ENCODE measurements at places on chromosomes 11 and 22.

- no peak for DNase-seq
Measured at GRCh38 chr22:35316751-35317150, 17.1 kb downstream of the TOM1 start.

- DNase-seq = no peak
Measured at GRCh38 chr22:24421428-24421931, 5.9 kb upstream of the ADORA2A start.

GRCh38 chr11:2451916-2452315 lies 7.1 kb downstream of the KCNQ1 start:
- no peak for DNase-seq

DNA sequence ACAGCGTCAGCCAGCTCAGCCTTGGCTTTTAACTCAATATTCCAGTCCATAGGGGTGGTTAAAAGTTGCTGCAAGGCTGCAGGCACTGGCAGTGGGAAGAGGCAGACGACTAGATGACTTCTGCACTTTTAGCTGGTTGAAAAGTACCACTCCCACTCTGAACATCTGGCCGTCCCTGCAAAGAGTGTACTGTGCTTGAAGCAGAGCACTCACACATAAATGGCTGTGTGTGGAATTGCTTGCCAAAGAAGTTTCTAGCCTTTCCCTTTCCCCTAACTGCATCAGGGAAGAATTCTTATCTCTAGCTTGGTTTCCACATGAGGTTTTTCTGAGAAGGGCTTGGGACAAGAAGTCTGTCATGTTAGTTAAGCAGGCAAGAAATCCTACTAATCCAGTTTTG lies 5.1 kb upstream of the PHLDB1 start:
- DNase-seq = no peak

- no peak for DNase-seq
Measured at GRCh38 chr11:122154994-122155393, 39.0 kb upstream of the BLID start.

GRCh38 chr11:34065505-34066203 lies 14.1 kb downstream of the CAPRIN1 start:
- DNase-seq = no peak

DNA sequence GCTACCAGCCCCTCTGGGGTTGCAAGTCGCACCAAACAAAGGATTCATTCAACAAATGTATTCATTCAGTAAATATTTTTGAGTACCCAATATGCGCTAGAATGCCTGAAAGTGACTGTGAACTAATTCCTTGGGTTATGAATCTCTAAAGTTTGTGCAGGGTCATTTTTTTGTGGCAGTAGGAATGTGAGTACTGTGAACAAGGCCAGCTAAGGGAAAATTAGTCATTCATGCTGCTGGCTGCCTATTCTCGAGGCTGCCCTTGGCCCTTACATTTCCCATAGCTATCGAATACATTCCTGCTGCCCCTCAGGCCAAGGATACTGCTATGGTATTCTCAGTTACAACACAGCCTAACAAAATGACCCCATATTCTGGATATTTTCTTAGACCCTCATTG lies 141.6 kb downstream of the TRPC6 start:
- DNase-seq = no peak

- no peak for DNase-seq
Measured at GRCh38 chr22:30286813-30287647, 2.3 kb downstream of the CASTOR1 start.

DNA sequence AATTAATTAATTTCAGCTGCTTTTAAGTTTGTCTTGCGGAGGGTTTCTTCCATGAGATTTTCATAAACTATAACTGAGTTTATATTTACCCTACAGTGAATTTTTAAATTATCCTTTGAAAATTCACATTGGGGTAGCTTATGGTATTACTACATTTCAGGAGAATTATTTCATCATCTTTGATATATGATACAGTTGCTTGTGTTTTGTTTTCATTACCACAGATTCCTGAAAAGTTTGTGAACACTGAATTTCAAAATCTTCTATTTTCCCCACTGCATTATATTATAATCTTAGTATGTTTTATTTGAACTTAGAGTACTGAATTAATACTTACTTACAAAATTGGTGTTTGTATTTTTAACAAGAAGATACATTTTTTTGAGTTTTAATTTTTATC lies 24.4 kb downstream of the METTL15 start:
- DNase-seq = no peak

- DNase-seq = no peak
Measured at GRCh38 chr22:47398921-47399790, 636.7 kb downstream of the TBC1D22A start.

DNA sequence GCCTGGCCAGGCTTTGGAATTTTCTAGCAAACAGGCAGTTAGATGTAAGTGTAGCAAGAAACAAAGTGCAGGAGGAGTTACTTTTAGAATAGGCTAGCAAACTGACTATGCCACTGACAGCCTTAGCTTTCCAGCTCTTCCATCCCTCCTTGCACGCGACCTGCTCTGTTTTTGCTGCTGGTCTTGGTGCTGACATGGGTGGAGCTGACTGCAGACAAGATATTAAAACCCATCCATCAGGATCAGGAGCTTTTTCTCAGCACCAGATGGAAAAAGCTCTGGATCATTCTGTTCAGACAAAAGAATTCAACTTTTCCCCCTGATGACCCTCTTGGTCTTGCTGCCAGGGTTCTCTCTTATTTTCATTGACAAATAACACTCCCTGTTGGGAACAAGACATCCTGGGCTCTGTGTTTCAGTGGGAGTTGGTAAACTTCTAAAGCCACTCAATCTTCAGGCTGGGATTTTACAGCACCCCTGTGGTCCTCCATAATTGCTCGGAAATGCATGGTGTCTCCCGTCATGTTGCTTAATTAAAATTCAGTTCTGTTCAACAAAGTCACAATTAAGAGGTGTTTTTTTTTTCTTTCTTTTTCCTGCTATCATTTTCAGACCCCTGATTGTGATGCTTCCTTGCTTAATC lies 240.0 kb upstream of the LARGE1 start:
- DNase-seq = no peak

DNA sequence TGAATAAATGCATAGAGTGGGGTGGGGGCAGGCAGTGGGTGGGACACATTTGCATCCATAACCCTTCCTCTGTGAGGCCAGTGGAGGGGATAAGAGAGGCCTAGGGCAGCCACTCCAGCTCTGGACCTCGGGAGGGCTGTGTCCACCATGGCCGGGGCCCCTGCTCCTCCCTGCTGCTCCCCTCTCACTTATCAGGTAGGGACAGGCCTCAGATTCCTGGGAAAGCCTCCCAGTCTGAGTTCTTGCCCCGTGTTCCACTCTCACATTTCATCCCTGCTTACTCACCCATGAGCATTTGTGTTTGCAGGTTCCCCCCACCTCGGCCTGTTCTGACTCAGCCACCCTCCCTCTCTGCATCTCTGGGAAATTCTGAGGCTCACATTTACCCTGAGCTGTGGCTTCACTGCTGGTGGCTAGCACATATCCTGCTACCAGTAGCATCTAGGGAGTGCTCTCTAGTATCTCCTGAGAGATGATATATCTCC lies 128.7 kb upstream of the TOP3B start:
- DNase-seq = peak; percentile 9

GRCh38 chr22:23831781-23832180 lies 7.0 kb downstream of the DERL3 start:
- no peak for DNase-seq

GRCh38 chr22:22030493-22031182 lies 48.1 kb upstream of the TOP3B start:
- DNase-seq = no peak

DNA sequence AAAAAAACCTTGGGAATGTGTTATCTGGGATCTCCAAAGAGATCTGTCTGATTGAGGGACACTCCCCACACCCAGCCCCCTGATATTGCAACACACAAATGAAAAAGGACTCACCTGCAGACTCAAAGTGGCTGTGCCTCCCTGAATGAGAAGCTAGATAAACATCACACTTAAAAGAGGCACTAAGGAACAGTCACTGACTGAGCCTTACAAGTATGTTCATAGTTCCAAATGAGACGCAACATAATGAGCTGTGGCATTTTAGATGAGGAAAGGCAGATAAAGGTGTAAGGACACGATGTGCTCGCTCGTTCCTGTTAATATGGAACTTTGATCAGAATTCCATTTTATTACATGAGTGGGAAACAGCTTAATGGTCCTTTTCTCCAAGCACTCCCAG lies 21.0 kb upstream of the CFAP300 start:
- no peak for DNase-seq

DNA sequence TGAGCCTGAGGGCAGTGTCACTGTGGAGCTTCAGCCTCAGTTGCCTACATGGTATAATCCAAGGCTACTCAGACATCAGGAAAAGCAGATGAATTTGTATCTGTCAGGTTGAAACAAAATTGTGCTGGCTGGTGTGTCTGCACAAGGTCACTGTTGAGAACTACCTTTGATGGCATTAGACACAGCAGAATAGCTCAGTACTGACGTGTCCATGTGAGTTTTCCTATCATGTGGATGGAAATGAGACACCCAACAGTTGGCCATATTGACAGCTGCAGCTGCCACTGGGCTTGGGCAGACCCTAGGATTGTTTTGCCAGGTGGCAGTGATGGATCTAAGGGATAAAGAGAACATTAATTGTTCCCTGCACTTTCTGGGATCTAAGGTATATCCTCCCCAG lies 15.8 kb downstream of the CCDC134 start:
- DNase-seq = no peak

- DNase-seq = no peak
Measured at GRCh38 chr11:121500275-121500674, 47.5 kb upstream of the SORL1-AS1 start.

GRCh38 chr11:88206751-88207150 lies 31.5 kb upstream of the RAB38 start:
- DNase-seq = no peak

- no peak for DNase-seq
Measured at GRCh38 chr11:131099013-131099412, 182.7 kb upstream of the SNX19 start.
